CD4-positive, alpha-beta memory T cell (primary cell): ENCODE measurements at places on chromosomes 2 and 18. TPM values are rescaled to one million over a fixed set of nuclear protein-coding genes. Genes with fewer than 3 reads are reported as not detected.

- DNase-seq: no peak
- no peaks in the 10 kb centered on the region for H3K27me3 ChIP-seq
- no peak overlapping the region for H3K4me3 ChIP-seq
- H3K36me3 ChIP-seq: no peaks in the 10 kb centered on the region
These were observed 248.9 kb downstream of the PAX3 start for GRCh38 chr2:222049946-222050345.

DNA sequence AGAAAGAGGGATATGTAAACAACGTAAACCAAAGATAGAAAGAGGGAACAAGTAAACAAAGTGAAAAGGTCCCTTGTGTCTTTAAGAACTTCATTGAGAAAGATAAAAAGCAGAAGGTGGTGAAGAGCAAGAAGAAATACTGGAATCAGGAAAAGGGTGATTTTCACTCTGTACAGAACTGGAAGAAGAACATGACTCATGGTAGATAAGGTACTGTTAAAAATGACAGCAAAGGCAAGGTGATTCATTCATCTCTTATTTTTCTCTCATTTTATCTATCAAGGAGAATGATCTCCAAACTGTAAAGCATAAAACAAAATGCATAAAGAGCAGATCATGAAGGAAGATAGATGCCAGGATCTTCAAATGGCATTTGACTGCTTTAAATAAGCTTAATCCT is 724.6 kb upstream of the CELF4 start:
- H3K4me1 ChIP-seq: no peaks in the 10 kb centered on the region
- H3K36me3 ChIP-seq: no peaks in the 10 kb centered on the region
- H3K27ac ChIP-seq: no peak overlapping the region

- H3K4me1 ChIP-seq: peaks cover 11% of the 10 kb centered on the region
- no peak for DNase-seq
- H3K27me3 ChIP-seq: no peaks in the 10 kb centered on the region
- H3K4me3 ChIP-seq: no peak overlapping the region
- no peak overlapping the region for H3K27ac ChIP-seq
These were observed 137.9 kb upstream of the ITGA4 start for GRCh38 chr2:181319286-181319685.

The KIAA2012 gene
- not detected for total RNA-seq

DNA sequence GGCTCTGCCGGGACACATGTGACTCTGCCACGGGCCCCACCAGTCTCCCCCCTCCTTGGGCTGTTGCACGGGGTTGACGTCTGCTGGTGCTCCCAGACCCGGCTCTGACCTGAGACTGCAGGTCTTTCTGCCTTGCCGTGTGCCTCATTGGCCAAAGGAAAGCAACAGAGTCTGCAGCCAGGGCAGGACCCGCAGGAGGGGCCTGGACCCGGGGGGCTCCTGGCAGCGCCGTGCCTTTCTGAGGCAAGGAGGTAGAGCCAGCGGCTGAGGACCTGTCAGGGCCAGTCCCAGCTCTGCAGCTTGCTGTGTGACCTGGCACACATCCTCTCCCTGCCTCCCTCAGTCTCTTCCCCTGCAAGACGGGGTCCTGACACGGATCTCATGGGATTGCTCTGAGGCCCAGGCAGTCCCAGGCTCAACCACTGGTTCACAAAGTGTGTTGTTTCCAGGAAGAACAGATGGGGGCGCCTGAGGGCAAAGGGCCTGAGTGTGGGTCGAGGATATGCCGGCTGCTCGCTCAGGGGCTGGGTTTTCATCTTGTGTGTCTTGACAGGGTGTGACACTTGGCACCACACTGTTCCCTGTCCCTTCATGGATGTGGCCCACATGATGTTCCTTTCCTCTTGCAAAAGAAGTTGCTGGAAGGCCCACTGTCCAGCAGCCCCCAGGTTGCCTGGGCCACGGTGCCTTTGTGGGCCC is 9.0 kb downstream of the CAPN10 start:
- H3K27me3 ChIP-seq: no peaks in the 10 kb centered on the region
- H3K27ac ChIP-seq: no peak overlapping the region
- no peak for DNase-seq
- no peak overlapping the region for H3K4me3 ChIP-seq
- no peaks in the 10 kb centered on the region for H3K4me1 ChIP-seq

DNA sequence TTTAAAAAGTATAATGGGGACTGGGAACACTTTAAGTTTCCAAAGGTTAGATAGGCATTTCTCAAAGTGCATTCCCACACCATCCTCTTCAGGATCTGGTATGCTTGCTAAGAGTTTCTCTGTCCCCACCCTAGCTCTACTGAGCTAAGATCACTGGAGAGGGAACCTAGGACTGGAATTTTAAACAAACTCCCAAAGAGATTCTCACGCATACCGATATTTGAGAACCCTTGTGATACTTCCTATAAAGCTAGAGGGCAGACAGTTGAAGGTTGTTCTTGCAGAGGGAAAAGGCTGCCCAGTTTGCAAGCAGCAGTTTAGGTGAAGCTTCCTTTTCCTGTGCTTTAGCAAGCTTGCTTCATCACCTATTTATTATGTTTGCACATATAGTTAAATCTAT is 3.6 kb downstream of the CNRIP1 start:
- no peak for DNase-seq
- H3K36me3 ChIP-seq: no peaks in the 10 kb centered on the region
- H3K27me3 ChIP-seq: peaks cover 20% of the 10 kb centered on the region
- no peak overlapping the region for H3K27ac ChIP-seq
- H3K4me1 ChIP-seq: peaks cover 14% of the 10 kb centered on the region

The CPS1 gene
- total RNA-seq: 0.44 TPM

The CROCC2 gene
- not detected for total RNA-seq

DNA sequence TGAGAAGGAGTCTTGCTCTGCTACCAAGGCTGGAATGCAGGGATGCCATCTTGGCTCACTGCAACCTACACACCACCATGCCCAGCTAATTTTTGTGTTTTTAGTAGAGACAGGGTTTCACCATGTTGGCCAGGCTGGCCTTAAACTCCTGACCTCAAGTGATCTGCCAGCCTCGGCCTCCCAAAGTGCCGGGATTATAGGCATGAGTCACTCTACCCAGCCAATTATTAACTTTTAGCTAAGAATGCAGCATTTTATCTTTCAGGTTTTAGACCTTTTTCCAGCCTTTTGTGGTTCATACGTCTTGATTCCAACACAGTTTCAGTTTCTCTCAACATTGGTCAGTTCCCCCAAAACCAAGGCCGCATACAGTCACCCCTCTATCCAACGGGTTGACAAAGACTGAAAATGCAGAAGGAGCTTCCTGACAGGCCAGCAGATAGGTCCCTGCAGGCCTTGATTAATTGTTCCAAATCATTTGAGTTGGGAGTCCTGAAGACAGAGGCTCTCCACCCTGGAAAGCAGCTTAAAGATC is 262.2 kb upstream of the KLHL29 start:
- no peaks in the 10 kb centered on the region for H3K4me1 ChIP-seq
- H3K36me3 ChIP-seq: no peaks in the 10 kb centered on the region
- no peak overlapping the region for H3K27ac ChIP-seq
- H3K4me3 ChIP-seq: no peak overlapping the region
- H3K27me3 ChIP-seq: no peaks in the 10 kb centered on the region
- no peak for DNase-seq

The RHBDD1 gene
- 66.0 TPM for total RNA-seq

DNA sequence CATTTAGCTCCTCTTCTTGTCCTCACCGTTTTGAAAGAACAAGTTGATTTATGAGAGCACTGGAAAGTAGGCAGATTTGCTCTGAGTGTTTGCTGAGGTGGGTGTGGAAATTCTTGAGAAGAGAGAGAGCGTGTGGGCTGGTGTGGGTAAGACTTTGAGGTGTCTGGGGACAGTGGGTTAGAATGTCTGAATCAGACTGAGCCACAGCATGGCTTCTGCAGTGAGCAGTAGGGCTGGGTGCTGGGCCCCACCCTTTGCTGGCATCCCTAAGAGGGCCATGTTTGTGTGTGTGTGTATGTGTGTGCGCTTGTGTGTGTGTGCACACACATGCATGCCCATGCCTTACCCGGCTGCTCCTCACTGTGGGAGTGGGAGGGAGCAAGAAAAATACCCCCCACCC is 63.7 kb downstream of the COPS8 start:
- H3K4me1 ChIP-seq: no peaks in the 10 kb centered on the region
- no peak overlapping the region for H3K27ac ChIP-seq
- H3K4me3 ChIP-seq: no peak overlapping the region
- H3K27me3 ChIP-seq: no peaks in the 10 kb centered on the region
- DNase-seq: no peak

GRCh38 chr2:108907822-108908712 is 81.0 kb downstream of the EDAR start:
- H3K27ac ChIP-seq: no peak overlapping the region
- no peaks in the 10 kb centered on the region for H3K27me3 ChIP-seq
- no peak for DNase-seq
- H3K4me1 ChIP-seq: no peaks in the 10 kb centered on the region

The SPP2 gene
- not detected for total RNA-seq

- peak overlapping the region; percentile 8 for H3K4me3 ChIP-seq
- no peak for DNase-seq
- H3K27me3 ChIP-seq: no peaks in the 10 kb centered on the region
These were observed 12.2 kb downstream of the ICOS start for GRCh38 chr2:203948733-203949132.

GRCh38 chr2:105373895-105374401 is 24.9 kb downstream of the FHL2 start:
- no peaks in the 10 kb centered on the region for H3K27me3 ChIP-seq
- H3K4me1 ChIP-seq: peaks cover 27% of the 10 kb centered on the region
- H3K27ac ChIP-seq: no peak overlapping the region
- peak; percentile 38 for DNase-seq
- no peak overlapping the region for H3K4me3 ChIP-seq

The GLI2 gene
- total RNA-seq: not detected

The TXNDC2 gene
- total RNA-seq: not detected

The EPAS1 gene
- total RNA-seq: 2.7 TPM

DNA sequence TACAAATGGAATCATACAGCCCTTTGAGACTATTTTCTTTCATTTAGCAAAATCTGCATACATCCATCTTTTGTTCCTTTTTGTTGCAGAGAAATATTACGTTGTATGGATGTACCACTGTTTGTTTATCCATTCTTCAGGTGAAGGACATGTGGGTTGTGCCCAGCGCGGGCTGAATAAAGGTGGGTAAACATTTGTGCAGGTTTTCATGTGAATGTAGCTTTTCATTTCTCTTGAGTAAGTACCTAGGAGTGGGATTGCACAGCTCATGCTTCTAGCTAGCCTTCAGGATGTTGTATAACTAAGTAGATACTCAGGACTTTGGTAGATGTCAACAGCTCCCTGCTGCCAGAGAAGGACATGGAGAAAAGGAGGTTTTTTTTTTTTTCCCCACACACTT is 50.6 kb upstream of the SPRED2 start:
- no peaks in the 10 kb centered on the region for H3K36me3 ChIP-seq
- DNase-seq: no peak
- H3K27me3 ChIP-seq: no peaks in the 10 kb centered on the region
- H3K4me1 ChIP-seq: no peaks in the 10 kb centered on the region
- H3K27ac ChIP-seq: no peak overlapping the region

The ANKRD30B gene
- total RNA-seq: not detected

GRCh38 chr2:134470561-134471168 is 216.8 kb downstream of the MGAT5 start:
- H3K4me3 ChIP-seq: no peak overlapping the region
- no peak overlapping the region for H3K27ac ChIP-seq
- H3K4me1 ChIP-seq: no peaks in the 10 kb centered on the region
- no peaks in the 10 kb centered on the region for H3K36me3 ChIP-seq
- no peak for DNase-seq

DNA sequence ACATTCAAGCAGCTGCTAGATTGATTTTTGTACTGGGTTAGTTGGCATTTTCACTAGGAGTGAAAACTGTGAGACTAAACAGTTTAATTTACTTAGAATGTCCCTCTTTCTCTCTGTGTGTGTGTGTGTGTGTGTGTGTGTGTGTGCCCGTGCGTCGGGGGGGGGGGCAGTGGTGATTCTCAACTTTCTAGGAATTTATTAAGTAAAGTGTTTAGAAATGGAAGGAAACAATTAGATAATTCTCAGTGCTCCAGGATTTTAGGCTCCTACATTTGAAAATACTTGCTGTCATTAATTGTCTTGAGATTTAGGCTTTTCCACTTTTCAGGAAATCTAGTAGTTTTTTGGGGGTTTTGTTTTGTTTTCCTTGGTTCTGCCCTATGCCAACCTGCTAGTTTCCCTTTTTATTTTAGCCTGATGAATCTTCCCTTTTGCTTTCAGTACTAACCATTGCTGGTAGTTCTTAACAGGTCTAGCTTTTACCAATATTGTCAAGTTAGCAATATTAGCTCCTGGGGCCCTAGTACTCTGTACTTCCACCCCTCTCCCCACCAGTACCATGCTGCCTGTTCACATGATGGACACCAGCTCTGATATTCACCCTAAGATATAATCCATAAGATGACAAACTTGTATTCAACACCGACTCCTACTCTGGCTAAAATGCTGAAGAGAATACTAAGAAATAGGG is 4.9 kb downstream of the EPAS1 start:
- peaks cover 24% of the 10 kb centered on the region for H3K27me3 ChIP-seq
- DNase-seq: no peak
- H3K36me3 ChIP-seq: no peaks in the 10 kb centered on the region
- no peak overlapping the region for H3K27ac ChIP-seq

DNA sequence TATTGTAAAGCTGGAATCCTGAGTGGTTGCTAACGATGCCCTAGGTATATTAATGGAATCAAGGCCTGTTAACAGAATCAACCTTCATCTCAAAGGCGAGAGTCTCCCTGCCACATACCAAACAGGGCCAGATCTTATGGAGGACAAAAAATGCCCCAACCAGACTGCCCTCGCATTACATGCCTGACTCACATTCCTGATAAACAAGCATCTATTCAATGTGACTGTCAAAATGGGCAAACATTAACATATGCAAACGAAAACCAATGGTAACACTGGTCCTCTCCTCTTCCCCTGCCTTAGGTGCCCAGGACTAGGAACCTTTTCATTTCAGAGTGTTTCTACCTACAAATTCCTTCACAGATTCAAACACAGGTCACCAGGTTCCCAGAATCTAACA is 83.4 kb downstream of the COL6A3 start:
- DNase-seq: no peak

DNA sequence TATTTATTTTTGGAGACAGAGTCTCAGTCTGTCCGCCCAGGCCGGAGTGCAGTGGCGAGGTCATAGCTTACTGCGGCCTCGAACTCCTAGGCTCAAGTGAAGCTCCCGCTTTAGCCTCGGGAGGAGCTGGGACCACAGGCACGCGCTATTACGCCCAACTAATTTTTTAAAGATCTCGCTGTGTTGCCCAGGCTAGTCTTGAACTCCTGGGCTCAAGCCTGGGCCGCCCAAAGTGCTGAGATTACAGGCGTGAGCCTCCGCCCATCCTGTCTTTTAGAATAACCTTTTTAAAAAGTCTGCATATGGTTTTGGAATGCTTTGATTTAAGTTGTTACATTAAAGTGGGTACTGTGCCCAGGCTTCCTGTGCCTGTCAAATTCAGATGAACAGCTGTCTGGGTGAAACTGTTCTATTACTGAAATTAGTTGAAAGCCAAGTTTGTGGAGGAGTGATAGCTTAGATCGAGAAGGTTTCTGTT is 944 bp downstream of the RAB3GAP1 start:
- H3K4me3 ChIP-seq: peak overlapping the region; percentile 99
- DNase-seq: peak; percentile 21
- no peaks in the 10 kb centered on the region for H3K27me3 ChIP-seq
- H3K4me1 ChIP-seq: peaks cover 40% of the 10 kb centered on the region
- H3K27ac ChIP-seq: peak overlapping the region; percentile 97

The HOXD9 gene
- total RNA-seq: not detected

GRCh38 chr2:55403256-55403998 is 16.2 kb downstream of the CCDC88A start:
- H3K27ac ChIP-seq: no peak overlapping the region
- H3K27me3 ChIP-seq: no peaks in the 10 kb centered on the region
- H3K36me3 ChIP-seq: no peaks in the 10 kb centered on the region
- no peak overlapping the region for H3K4me3 ChIP-seq
- H3K4me1 ChIP-seq: no peaks in the 10 kb centered on the region

The EGR4 gene
- not detected for total RNA-seq
